ENCODE measurements at places on chromosomes 5 and 9.

DNA sequence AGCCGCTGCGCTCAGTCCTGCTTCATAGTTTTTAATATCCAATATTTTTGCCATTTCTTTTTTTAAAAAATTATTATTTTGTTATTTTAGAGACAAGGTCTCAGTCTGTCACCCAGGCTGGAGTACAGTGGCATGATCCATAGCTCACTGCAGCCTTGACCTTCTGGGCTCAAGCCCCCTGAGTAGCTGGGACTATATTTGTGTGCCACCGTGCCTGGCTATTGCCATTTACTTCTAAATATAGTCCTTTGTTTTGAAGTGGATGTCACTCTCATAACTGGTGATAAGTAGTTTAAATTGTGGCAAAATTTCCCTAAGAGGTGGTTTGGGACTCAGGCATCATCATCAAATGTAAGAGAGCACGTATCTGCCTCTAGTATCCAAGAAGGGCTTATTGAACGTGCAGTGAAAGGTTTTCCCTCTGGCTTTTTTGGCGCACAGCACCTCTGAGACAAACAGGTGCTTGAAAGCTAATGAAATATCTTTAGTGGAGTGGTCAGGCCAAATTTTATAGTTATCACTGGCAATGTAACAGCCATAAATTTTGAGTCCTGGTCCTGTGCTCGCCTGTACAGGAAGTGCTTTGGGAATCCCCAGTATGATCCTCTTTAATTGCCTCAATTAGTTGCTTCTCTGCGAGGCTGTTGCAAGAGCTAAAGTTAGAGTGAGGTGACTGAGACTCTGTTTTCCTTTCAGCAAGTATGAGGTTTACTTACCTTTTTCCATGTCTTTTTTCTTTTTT, 14.8 kb downstream of the STXBP1 start:
- DNase-seq, result no peak

GRCh38 chr5:169905017-169905416, 75.3 kb downstream of the INSYN2B start:
- DNase-seq, result no peak

GRCh38 chr5:173534664-173535063, 81.8 kb downstream of the BOD1 start:
- DNase-seq, result no peak

- DNase-seq, result no peak
Measured at GRCh38 chr5:103270581-103270980, 12.0 kb downstream of the MACIR start.

GRCh38 chr5:139711906-139712224, 63.7 kb downstream of the CXXC5 start:
- DNase-seq, result no peak

All from esophagus squamous epithelium (tissue), 5 donors.